NCI-H187 treated with DMSO at 0.1 percent for 48 hours (cell line): ENCODE measurements at places on chromosomes 3 and 15.
A peak's percentile ranks its signal among the peaks of the same experiment; 100 is the strongest.

- no peak for DNase-seq
Measured at GRCh38 chr3:143849854-143850549, 1.7 kb upstream of the SLC9A9 start.

- DNase-seq, result peak; percentile 54
Measured at GRCh38 chr15:40098489-40099261, 10.0 kb downstream of the BMF start.

GRCh38 chr3:3194861-3195260 lies 15.4 kb upstream of the CRBN start:
- DNase-seq, result no peak

- no peak for DNase-seq
Measured at GRCh38 chr3:46049093-46049492, 21.8 kb upstream of the XCR1 start.
